ENCODE measurements at places on chromosomes 16 and 17.

GRCh38 chr16:9191274-9191850 is 99.9 kb downstream of the HAPSTR1 start:
- DNase-seq: no peak

- DNase-seq: no peak
Measured at GRCh38 chr16:86485746-86486145, 24.6 kb upstream of the FOXF1 start.

DNA sequence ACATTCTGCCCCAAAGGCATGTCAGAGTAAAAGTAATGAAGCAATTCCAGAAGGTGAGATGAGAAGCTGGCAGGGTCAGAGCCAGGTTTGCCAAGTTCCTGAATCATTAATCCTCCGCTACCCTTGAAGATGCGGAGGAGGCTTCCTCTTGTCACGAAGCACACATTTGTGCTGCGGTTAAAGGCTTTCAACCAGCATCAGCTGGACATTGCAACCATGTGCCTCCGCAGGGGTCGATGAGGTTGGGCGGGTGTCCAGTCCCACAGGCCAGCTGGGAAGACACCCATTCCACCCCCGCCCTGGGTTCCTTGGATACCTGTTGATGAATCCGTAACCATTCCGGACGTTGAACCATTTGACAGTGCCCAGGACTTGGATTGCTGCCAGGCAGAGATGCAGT is 1.3 kb downstream of the YBX2 start:
- DNase-seq: peak; percentile 75

DNA sequence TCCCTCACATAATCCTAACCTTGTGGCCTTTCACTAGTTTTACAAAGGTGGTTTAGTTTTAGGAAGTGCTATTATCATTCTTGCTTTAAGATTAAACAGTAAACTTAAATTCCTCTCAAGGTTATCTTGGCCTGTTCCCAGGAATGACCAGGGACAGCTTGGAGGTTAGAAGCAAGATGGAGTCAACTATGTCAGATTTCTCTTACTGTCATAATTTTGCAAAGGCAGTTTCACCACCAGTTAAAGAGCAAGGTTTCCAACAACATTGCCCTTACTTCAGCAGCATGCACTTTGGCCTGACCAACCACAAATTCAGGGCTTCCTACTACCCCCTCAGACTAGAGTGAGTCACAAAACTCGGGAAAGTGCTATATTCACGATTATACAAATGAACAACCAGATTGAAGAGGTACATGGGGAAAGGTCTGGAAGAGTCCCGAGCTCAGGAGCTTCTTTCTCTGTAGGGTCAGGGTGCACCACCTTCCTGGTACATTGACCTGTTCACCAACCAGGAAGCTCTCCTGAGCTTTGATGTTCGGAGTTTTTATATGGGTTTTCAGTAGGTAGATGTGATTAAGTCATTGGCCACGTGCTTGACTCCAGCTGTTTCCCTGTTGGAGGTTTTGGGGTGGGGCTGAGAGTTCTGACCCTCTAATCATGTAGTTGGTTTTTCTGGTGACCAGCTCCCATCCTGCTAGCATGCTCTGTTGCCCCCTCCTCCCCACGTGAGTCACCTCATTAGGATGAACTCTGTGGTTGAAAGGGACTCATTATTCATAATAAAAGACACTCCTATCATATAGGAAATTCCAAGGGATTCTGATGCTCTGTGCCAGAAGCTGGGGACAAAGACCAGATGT is 19.4 kb downstream of the RHOT1 start:
- DNase-seq: peak; percentile 19

Measured in NB4 (cell line).